T1000 (cell line): ENCODE measurements at places on chromosomes 12 and 14.

DNA sequence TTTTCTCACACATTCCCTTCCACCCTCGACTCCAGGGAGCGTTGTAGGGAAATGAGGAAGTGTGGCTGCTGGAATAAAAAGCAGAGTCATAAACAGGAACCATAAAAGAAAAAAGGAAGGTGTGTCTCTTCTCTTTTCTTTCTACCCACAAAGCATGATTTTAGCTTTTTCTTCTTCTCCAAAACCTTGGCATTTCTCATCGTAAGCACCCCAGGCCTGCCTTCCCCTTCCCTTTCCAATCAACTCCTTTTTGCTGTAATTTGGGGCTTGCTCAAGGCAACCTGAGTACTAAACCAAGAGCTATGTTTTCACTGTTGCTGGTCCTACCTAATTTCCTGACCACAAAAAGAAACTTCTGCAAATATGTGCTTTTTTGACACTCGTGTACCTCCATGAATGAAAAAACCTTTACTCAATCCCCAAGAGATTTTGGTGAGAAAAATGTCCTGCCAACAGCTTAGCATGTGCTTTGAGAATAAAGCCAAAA is 9.2 kb downstream of the PLBD1 start:
- no peak for DNase-seq

DNA sequence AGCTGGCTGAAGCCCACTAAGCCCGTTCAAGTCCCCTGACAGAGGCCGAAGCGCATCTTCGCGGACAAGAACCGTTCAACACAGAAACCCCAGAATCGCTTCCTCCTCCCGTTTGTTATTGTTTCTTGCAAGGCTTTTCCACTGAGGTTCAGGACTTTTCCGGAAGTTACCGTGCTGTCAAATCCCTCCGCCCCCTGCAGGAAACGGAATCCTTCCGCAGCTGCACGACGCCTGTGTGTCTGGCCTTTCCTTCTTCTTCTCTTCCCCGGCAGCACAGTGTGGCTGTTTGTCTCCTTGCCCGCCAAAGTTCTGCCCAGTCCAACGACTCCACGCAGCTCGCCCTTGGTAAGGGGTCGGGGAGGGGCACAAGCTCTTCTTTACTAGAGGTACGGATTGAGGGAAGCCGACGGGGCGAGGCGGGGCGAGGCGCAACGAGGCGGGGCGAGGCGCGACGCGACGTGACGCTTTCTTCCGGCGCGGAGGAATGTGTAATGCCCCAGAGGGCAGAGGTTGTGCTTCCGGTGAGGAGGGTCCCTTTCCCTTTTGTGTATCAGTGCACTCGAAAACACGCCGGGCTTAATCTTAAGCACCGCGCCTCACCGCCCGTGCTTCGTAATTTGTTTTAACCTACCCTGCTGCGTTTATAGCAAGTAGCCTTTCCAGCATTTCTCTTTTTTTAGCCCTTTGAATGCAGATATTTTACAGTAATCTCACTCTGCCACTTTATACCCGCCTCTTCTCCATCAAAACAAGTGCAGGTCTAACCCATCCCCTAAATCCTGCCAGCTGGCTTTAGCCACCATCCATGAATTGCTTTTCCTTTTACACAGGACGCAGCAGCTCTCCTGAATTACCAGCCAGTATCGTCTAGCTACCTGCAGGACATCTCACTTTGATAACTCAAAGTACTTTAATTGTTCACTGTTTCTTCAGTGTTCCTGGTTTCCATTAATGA is at the start of gene KDM5A:
Gene KDM5A (minus strand): TSS at position 179 of the 955 bp plus-strand sequence. CDS start 229 bp downstream, outside the sequence.
- no peak for DNase-seq

DNA sequence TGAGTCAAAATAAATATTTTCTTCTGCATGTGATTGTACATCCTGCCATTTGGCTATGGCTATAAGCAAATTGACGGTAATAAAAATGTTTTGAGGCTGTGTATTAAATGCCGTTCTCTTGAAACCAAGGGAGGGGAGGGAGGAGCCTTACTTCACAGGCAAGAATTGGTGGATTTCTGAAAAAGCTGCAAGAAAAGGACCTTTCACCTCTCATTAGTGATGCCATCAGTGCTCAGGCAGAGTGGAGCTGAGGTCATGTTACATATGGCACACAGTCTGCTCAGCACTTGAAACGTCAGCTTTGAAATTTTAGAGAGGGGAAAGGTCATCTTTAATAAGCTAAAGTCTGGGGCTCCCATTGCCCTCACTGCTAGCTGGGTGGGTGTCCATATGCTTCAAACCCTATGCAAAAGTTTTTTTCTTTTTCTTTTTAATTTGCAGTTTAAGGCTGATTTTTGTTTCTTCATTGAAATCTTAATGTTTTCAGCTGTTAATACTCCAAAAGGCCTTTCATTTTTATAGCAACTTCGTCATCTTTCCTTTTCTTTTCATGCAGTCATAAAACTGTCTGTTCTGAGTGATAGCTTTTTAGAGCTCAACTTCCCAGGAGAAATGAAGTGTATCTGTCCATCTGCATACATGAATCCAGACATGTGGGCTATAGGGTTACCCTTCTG is 9.8 kb upstream of the SIX1 start:
- no peak for DNase-seq

GRCh38 chr12:50181691-50182090 is 14.5 kb upstream of the CERS5 start:
- no peak for DNase-seq

DNA sequence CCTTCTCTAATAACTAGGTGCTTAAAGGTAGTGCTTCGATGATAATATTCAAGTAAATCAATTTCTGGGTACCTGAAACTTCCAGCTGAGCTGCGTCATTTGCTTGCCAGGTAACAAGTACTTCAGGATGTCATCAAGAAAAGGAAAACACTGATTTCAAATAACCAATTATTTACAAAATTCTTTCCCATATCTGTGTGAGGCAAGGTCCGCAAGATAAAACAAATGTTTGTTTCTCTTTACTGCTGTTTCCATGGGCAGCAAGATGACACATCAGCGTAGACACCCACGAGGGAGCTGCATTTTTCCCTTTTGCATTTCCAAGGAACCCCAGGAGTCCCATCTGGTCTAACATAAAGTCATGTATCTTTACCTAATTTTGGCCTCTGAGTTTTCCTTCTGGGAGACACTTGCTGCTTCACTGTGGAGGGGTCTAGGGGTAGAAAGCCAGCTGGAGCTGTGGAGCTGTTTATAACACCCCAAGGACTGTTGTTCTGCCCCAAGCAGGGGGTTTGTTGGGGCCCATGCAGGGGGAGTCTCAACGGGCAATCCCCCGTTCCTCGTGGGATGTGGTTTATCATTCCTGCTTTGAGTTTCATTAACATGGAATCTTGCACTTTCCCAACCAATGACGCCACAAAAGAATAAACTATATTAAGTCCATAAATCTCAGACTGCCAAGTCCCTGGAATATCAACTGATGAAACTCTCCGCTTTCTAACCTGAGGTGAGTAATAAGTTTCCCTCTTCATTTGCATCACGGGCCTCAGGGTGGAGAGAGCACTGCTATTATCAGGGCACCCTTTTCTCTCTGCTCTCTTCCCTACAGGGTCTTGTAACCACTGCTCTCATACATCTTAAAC is 112.8 kb upstream of the PELI2 start:
- peak; percentile 52 for DNase-seq
